ENCODE measurements at places on chromosomes 4 and X.

DNA sequence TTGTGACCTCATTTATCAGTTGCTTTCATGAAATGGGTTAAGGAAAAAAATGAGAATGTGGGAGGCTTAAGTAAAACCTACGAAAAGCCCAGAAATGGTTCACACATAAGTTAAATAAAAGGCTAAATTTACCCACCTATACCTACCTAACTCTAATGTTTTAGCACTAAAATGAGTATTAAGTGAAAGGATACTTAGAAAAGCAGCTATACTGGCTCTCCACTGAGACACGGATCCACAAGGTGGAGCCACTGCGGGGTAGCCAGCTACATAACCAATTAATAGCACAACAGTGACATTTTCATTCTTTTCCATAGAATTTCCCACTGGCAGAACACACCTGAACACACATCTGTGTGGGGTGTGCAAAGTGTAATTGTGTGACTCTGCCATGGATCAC, 101.9 kb downstream of the MAML3 start:
- no peak for DNase-seq

GRCh38 chrX:14964500-14964899, 91.3 kb downstream of the MOSPD2 start:
- no peak for DNase-seq

DNA sequence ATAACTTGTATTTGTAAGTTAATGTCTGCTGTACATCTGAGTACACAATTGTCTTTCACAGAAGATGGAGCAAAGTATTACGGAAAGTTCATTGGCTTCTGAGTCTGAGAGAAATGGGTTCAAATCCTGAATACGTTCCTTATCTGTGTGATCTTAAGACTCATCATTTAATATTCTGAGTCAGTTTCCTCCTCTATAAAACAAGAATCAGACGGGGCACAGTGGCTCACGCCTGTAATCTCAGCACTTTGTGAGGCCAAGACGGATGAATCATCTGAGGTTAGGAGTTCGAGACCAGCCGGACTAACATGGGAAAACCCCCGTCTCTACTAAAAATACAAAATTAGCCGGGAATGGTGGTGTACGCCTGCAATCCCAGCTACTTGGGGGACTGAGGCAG, 57.8 kb downstream of the APBB2 start:
- no peak for DNase-seq

DNA sequence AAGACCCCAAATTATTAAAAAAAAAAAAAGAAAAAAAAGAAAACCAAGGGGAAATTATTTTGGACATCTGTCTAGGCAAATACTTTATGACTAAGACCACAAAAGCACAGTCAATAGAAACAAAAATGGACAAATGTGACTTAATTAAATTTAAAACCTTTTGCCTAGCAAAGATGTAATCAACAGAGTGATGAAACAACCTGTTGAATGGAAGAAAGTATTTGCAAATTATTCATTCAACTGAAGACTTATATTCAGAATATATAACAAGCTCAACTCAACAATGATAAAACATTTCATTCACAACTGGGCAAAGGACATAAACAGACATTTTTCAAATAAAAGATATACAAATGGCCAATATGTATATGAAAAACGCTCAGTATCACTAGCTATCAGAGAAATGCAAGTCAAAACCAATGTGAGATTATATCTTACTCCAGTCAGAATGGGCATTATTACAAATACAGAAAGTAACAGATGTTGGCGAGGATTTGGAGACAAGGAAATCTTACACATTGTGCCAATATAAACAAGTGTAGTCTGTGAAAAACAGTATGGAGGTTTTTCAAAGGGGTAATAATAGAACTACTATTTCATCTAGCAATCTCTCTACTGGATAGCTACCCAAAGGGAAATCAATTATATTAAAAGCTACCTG, 67.1 kb downstream of the FAAH2 start:
- no peak for DNase-seq

DNA sequence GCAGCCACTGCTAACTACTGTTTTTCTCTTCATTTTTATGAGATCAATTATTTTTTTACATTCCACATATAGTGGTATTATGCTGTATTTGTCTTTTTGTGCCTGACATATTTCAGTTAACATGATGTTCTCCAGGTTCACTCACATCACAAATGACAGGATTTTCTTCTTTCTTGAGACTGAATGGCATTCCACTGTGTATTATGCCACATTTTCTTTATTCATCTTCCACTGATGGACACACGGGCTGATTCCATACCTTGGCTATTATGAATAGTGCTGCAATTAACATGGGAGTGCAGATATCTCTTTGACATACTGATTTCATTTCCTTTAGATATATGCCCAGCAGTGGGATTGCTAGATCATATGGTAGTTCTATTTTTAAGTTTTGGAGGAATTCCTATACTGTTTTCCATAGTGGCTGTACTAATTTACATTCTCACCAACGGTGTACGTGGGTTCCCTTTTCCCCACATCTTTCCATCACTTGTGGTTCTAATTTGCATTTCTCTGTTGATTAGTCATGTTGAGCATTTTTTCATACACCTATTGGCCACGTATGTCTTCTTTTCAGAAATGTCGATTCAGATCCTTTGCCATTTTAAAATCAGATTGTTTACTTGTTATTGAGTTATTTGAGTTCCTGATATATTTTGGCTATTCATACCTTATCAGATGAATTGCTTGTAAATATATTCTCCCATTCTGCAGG, 14.9 kb upstream of the ZCCHC4 start:
- no peak for DNase-seq

DNA sequence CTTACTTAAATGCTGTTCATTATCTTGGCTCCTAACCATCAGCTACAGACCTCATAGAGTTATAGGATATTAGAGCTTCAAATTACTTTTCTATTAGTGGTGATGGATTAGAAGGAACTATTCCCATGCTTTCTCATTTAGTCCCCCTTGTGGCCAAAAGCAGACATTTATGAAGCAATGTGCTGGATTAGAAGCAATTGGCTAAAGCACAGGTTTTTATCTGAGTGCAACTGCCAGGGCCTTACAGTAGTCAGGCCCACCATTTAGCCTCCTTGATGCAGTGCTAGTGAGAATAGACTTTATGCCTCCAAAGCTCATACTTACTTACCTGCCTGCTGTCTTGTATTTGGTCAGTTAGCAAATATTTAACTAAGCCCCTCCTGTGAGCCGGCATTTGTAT, 93.0 kb downstream of the TSPAN7 start:
- no peak for DNase-seq

GRCh38 chrX:39966176-39966575, 131.6 kb downstream of the BCOR start:
- DNase-seq = no peak

DNA sequence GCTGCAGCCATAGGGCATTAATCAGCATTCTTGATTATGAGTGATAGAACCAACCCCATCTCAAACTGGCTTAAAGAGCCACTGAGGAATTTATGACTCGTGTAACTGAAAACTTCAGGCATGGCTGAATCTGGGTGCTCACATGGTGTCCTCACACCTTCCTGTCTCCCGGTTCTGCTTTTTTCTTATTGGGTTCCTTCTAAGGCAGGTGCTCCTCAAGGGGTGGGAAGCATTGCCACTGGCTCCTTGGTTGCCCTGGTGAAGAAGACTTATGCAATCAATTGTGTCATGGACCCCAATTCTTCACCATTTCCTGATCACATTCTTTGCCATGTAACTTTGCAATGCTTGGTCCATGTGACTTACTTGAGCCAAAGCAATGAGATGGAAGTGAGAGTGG, 4.3 kb upstream of the ZCCHC4 start:
- DNase-seq = no peak

- no peak for DNase-seq
These were observed 53.5 kb downstream of the REELD1 start for GRCh38 chr4:146267826-146268225.

DNA sequence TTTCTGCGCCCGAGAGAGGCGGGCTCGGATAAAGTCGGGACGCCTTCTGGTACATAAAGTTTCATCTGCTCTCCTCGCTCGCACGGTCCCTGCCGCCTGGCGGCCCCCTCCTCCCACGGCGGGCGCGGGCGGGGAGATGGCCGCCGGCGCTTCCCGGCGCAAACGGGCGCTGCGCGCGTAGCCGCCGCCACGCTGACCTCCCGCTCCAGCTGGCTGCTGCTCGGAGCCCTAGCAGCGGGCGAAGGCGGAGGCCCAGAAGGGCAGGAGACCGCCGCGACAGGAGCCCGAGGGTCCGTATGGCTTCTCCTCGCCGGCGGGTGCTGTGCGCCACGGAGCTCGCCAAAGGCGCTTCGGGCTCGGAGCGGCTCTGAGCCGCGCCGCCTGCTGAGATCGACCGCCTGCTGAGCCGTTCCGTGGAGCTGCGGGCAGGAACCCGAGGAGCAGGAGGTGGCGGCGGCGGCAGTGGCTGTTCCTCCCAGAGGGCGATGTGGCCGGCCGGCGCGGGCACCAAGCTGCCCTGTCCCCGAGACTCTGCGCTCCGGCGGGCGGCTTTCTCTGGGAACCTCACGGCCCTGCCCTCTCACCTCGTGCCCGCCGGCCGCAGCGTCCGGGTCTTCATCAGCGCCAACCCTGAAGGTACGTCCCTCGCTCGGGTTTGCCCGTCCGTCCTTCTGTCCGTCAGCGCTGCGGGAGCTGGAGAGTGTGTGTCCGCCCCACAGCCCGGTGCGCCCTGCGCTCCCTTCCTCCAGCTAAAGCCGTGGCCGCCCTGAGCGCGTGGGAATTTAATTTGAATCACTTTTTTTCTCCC, at the start of gene NWD2:
Gene NWD2 (plus strand): TSS at position 161 of the 808 bp plus-strand sequence. CDS start 325 bp downstream, at position 486.
- peak; percentile 89 for DNase-seq

DNA sequence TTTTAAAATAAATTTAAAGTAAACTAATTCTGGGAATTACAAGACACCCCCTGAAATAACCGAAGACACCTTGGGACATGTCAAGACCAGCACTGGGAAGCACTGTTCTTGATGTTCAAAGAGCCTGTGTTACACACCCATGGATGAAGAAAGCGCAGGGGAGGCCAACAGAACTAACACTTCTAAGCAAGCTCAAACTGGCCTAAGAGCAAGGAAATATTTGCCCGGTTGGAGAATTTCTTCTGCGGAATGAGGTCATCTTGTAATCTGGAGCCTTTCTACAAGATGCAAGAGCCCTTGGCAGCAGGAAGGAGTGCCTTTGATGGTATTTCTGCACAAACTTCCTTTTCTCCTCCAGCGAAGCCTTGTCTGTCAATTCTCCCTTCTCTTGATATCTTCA, 9.3 kb upstream of the EFHC2 start:
- DNase-seq = no peak

- no peak for DNase-seq
These were observed 1665.0 kb upstream of the TENM3 start for GRCh38 chr4:180578175-180578574.

- DNase-seq = no peak
These were observed 211.5 kb downstream of the CHRDL1 start for GRCh38 chrX:110584083-110584482.

DNA sequence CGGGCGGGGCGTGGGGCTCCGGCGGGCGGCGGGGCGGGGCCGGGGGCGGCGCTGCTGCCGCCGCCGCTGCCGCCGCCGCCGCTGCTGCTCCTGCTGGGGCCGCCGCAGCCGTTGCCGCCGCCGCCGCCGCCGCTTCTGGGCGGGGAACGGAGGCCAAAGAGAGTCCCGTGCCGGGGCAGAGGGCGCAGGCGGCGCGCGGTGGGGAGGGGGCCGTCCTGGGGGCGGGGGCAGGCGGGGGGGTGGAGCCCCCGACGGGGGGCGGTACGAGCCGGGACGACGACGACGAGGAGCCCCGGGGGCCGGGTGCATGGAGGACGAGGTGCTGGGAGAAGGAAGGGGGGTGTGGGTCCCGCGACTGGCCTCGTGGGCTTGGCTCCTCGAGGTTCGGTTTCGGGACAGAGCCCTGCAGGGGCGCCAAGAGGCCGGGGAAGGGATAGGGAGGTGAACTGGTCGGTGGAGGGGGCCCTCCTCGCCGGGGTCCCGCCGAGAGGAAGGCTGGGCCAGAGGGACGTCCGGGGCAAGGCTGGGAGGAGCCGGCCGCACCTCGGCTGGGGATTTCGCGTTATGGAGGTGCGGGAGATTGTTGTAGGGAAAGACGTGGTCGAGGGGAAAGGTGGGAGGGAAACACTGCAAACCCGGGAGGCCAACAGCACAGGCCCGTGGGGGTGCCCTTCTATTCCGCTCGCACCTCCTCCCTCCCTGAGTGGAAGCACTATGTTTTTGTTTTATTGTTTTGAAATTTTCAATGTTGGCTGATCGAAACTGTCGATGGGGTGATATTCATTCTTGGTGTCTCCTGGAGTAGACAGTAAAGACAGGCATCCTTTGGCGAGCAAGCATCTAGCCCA, 1.9 kb downstream of the BCORL1 start:
- peak; percentile 48 for DNase-seq

DNA sequence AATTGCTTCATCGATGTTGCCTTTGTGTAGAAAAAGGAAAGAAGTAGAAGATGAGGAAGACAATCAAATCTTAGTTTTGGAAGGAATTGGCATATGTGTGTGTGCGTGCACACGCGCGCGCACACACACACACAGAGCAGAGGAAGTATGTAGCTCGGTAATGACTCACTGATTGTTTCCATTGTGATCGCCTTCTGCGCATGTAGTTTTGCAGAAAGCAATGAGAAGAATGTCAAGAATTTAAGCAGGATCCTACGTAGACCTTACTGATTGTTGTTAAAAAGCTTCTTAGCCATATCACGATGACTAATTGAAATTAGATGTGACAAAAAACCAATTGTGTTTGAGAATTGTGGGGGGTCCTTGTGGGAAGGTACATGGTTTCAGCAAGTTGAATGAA, 12.8 kb upstream of the LIMCH1 start:
- DNase-seq = peak; percentile 61

DNA sequence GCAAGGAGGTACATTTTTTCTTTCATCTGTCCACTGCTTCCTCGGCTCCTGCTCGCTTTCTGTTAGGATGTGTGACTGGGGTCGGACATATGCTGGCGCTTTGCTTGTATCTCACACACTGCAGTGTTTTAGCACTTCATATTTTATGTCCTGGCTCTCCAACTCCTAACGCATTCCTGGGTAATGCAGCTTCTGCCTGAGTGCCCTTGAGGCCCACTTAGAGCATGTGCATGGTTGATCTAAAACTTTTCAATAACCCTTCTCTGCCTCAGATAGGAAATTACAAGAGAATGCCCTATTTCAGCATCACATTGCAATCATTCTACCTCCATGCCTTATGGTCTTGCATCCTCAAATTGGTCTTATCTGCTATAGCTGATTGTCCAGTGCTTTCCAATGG, 65.3 kb downstream of the NEIL3 start:
- DNase-seq = peak; percentile 58

- DNase-seq = no peak
These were observed 76.7 kb upstream of the IGSF1 start for GRCh38 chrX:131365766-131366165.

GRCh38 chr4:137083571-137084135, 448.6 kb downstream of the PCDH18 start:
- DNase-seq = no peak

DNA sequence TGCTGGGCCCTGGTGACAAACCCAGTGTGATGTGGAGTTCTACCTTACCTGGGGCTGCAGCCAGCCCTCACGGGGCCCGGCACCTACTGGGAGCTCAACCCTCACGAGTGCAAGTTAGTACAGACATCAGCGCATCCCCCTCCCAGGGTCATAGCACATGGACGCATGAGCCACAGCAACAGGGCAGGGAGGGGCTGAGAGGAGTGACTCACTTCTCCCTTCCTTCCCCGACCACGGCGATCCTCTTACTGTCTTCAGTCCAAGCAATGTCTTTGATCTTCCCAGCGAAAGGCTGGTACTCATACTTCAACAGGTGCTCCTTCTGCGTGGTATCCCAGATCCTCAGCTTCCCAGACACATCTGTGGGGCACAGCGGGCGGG, 17.8 kb downstream of the WDR1 start:
- DNase-seq = no peak

GRCh38 chr4:784401-785331, 41.3 kb downstream of the CPLX1 start:
- no peak for DNase-seq

GRCh38 chrX:23334848-23335599, at the start of gene PTCHD1:
PTCHD1 (plus strand) TSS chrX:23334849; CDS start chrX:23334876, 27 bp downstream.
- DNase-seq = peak; percentile 66
